ENCODE measurements at places on chromosomes 2 and 18.

DNA sequence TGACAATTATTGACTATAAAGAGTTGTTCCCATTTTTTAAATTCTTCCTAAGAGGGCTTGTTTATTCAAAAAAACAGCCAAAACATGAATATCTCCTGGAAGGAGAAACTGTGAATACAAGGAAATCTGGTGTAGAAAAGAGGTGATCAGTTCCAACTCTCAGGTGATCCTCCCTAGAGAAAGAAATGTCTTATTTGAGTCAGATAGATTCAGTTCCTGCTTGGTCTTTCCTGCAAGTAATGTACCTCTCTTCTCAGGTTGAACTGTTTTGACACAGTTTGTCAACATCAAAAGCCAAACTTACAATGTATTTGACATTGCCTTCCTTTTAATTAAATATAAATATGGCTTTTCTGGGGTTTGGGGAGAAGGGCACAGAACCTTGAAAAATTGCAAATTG is 567.4 kb downstream of the ARHGAP15 start:
- DNase-seq = no peak

DNA sequence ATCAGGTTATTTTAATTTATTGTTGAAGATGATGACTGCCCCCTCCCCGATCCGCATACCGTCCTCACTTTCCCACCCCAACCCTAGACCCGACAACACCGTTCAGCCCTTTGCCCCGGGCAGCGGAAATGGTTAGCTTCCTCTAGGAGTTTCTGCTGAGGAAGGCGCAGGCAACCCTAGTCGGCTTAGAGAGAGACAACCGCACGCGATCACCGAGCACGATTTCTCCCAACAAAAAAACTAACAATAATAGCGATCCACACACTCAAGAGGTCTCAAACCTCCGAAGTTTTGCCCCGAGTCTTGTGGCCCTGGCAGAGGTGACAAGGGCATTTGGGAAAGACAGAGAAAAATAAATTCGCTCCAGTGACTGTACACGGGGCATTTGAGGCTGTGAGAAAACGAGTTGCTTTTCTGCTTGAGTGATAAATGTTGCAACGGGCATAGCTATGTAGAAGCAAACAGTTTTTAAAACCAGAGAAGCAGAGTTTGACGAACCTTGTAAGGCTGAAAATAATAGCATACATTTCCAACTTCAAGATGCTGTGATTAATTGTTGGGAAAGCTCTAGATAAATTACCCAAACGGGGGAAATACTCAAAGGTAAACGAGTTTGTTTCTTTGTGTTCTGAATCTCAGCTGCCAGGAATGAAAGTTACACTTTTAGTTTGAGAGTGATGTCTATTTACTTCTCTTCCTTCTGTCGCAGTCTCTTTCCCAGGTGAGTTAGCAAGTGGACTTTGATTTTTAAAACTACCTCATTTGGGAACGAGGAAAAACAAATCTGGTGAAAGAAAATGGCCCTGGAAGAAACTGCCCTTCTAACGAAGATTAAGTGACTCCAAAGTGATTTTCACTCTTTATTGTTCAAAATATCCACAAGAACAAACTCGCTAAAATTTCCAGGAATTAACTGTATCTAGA is 11.0 kb upstream of the SIX3 start:
- DNase-seq = no peak

DNA sequence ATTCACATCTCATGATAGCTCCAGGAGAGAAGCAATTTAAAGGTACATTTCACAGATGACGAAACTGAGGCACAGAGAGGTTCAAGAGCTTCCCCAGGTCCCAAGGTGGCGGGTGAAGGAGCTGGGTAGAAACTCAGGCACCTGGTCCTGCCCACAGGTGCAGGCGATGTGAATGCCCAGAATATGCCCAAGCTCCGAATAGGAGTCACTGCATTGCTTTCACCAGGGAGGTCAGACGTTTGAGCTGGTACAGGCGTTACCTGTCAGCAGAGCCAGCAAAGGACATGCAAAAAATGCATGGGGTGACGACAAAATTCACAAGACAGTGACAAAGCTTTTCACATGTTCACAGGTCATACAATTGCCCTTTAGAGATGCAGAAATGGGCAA is 247.9 kb downstream of the HDAC4 start:
- no peak for DNase-seq

DNA sequence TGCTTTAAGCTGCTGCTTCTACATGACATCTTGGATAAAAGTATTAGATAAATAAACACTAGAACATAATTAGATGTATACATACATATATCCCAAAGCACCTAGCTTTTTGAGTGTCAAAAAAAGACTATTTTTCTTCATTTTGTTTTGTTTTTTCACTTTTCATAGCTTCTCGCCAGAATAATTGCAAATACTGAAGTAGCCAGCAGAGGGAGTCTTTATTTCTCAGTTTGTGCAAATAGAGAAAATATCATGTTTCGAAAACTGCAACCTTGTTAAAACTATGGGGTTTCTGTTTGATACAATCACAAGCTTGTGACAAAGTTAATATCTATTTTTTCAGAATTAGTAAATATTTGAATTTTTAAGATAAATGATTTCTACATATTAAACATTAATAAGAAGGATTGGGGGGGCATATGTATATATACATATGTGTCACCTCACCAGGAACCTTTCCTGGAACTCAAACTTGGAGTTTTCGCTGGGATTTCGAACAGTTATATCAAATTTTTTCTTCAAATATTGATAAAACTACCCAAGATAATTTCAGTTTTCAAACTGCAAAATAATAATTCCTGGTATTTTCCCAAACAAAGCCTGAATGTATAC is 61.0 kb downstream of the GRB14 start:
- peak; percentile 10 for DNase-seq

DNA sequence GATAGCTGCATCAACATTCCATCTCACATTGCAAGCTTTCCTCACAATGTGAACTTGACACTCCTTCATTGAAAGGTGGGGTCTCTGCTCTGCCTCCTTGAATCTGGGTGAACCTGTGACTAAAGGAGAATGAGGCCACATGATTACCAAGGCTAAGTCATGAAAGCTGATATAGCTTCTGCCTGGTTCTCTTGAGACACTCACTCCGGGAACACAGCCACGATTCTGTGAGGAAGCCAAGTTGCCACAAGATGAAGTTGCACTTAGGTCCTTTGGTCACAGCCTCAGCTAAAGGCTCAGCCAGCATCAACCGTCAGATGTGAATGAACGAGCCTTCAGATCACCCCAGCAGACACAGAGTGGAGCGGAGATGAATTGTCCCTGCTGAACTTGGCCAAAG is 94.7 kb upstream of the FAM136A start:
- no peak for DNase-seq
